ENCODE measurements at places on chromosomes 4 and X. TPM values are rescaled to one million over a fixed set of nuclear protein-coding genes. Genes with fewer than 3 reads are reported as not detected.
A peak's percentile ranks its signal among the peaks of the same experiment; 100 is the strongest.

GRCh38 chrX:43590150-43590549 lies 65.9 kb upstream of the MAOA start:
- DNase-seq, result no peak

- DNase-seq, result no peak
Observed at GRCh38 chr4:170497112-170497511, 407.4 kb upstream of the AADAT start.

DNA sequence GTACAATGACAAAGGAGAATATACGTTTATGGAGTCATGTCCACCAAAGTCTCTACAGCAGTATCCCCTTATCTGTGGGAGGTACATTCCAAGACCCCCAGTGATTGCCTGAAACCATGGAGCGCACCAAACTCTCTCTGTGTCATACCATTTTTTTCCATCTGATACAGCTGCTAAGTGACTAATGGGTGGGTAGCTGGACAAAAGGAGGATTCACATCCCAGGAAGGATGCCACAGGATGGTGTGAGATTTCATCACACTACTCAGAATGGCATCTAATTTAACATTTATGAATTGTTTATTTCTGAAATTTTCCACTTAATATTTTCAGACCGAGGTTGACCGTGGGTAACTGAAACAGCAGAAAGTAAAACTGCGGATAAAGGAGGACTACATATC lies 49.8 kb upstream of the AGA start:
- no peak for DNase-seq

SORBS2 gene
- total RNA-seq, result 49.2 TPM

FAM149A gene
- 8.7 TPM for total RNA-seq

- DNase-seq, result peak; percentile 50
Observed at GRCh38 chr4:168560184-168561180, 63.6 kb downstream of the PALLD start.

- DNase-seq, result no peak
Observed at GRCh38 chr4:168398589-168398988, 80.0 kb upstream of the DDX60 start.

AREG gene
- 2.7 TPM for total RNA-seq

DNA sequence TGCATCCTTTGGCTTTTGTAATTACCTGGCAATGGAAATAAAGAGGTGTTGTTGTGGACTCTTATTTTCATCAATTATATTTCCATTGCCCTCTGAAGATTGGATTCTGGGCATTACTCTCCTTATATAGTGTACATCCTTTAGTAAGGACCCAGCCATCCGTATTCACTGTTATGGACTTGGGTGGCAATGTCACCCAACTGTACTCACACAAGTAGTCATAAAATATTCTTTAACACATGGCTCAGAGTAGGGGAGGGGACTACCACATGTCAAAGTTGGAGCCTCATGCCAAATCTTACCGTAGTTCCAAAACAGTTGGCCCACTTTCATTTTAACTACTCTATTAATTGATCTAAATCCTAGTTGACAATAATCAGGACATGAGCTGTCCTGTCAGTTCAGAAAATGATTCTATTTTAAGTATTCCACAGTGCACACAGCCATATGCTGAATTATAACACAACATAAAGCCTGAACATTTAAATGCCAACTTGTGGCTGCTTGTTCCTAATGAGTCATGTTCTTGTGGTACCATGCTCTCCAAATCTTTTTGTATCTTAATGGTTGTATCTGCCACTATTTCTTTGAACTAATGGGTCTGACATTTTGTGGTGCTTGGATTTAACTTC lies 4.9 kb downstream of the FRAS1 start:
- DNase-seq, result no peak

All from tongue (tissue), 3 donors.